T-helper 17 cell (primary cell): ENCODE measurements at places on chromosomes 5 and 9.
A peak's percentile ranks its signal among the peaks of the same experiment; 100 is the strongest.

- peaks cover 15% of the 10 kb centered on the region for H3K27me3 ChIP-seq
- peak overlapping the region; percentile 84 for H3K4me3 ChIP-seq
- peaks cover 2% of the 10 kb centered on the region for H3K36me3 ChIP-seq
- H3K4me1 ChIP-seq: peaks cover 38% of the 10 kb centered on the region
- H3K27ac ChIP-seq: peak overlapping the region; percentile 94
These were observed 910 bp downstream of the TDRD7 start for GRCh38 chr9:97412626-97413385.

DNA sequence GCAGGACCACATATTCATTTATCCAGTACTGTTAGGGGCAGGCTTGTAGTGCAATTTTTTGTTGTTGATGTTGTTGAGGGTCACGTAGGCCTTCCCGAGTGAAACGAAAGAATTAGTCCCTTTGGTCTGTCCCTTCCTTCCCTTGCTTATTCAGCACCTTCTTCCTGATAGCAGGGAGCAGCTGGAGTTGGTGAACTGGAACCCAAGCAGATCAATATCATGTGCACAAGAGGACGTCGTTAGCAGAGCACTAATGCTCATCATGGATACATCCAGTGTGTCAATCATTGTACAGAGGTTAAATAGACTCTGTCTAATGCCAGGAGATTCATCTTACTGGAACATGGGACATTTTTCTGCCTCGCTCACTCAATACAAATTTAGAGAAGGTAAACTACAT is 33.0 kb upstream of the MAP1B start:
- H3K27me3 ChIP-seq: peaks cover 41% of the 10 kb centered on the region
- no peak overlapping the region for H3K27ac ChIP-seq
- H3K36me3 ChIP-seq: no peaks in the 10 kb centered on the region
- DNase-seq: no peak

- H3K4me1 ChIP-seq: peaks cover 36% of the 10 kb centered on the region
- no peaks in the 10 kb centered on the region for H3K36me3 ChIP-seq
- H3K27ac ChIP-seq: peak overlapping the region; percentile 65
- H3K27me3 ChIP-seq: no peaks in the 10 kb centered on the region
- no peak overlapping the region for H3K4me3 ChIP-seq
These were observed 8.6 kb downstream of the SUSD1 start for GRCh38 chr9:112166176-112167140.

DNA sequence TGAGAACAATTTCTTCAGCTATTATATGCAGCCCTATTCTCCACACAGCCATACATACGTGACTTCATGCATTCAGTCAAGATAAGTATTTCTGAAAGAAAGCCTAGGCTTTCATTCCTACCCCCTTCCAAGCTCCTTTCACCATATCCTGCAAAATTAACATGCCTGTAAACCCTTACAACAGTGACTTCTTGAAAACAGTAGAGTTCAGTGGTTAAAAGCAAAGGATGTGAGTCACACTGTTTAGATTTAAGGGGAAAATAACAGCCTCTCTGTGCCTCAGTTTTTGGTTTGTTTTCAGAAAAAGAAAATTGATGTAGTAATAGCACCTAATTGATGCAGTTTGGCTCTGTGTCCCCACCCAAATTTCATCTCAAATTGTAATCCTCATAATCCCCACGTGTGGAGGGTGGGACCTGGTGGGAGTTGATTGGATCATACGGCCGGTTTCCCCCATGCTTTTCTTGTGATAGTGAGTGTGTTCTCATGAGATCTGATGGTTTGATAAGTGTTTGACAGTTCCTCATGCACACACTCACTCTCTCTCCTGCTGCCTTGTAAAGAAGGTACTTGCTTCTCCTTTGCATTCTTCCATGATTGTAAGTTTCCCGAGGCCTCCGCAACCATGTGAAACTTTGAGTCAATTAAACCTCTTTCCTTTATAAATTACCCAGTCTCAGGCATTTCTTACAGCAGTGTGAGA is 264.8 kb downstream of the CETN3 start:
- no peak overlapping the region for H3K27ac ChIP-seq
- no peaks in the 10 kb centered on the region for H3K27me3 ChIP-seq
- H3K4me1 ChIP-seq: no peaks in the 10 kb centered on the region

GRCh38 chr5:40017918-40018317 is 593.1 kb upstream of the DAB2 start:
- H3K27ac ChIP-seq: no peak overlapping the region
- H3K4me1 ChIP-seq: peaks cover 3% of the 10 kb centered on the region
- no peak for DNase-seq
- H3K36me3 ChIP-seq: peaks cover 2% of the 10 kb centered on the region
- H3K4me3 ChIP-seq: no peak overlapping the region
- peaks cover 4% of the 10 kb centered on the region for H3K27me3 ChIP-seq

- H3K27me3 ChIP-seq: peaks cover 60% of the 10 kb centered on the region
- H3K4me3 ChIP-seq: no peak overlapping the region
- H3K27ac ChIP-seq: no peak overlapping the region
These were observed 31.2 kb downstream of the BTNL9 start for GRCh38 chr5:181071257-181071656.

GRCh38 chr5:79521156-79521555 is 7.2 kb upstream of the HOMER1 start:
- no peaks in the 10 kb centered on the region for H3K36me3 ChIP-seq
- H3K27ac ChIP-seq: peak overlapping the region; percentile 24
- peaks cover 6% of the 10 kb centered on the region for H3K27me3 ChIP-seq
- peaks cover 4% of the 10 kb centered on the region for H3K4me1 ChIP-seq
- no peak overlapping the region for H3K4me3 ChIP-seq
- DNase-seq: no peak

GRCh38 chr9:88221105-88221504 is 82.8 kb upstream of the SPATA31C2 start:
- no peak for DNase-seq
- H3K4me3 ChIP-seq: no peak overlapping the region
- H3K36me3 ChIP-seq: no peaks in the 10 kb centered on the region
- peaks cover 35% of the 10 kb centered on the region for H3K27me3 ChIP-seq
